Cardiac fibroblast (primary cell): ENCODE measurements at places on chromosomes 16 and 17.

- no peak for DNase-seq
These were observed 63.5 kb upstream of the PLCG2 start for GRCh38 chr16:81715358-81716196.

DNA sequence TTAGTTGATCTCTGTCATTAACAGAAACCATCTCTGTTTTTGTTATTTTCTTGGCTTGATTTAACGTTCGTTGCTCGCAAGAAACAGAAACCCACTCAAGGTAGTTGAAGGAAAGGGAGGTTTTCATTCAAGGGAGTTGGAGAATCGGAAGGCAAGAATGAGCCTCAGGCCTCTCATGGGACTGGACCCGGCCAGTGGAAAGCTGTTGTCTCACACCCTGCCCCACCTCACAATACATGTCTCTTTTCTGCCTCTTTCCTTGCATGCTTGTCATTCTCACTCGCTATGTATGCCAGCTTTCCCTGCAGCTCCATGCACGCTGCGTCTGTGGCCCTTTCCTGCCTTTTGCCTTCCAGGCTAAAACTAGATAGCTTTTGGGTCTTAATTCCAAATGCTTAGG is 18.3 kb downstream of the DCAF7 start:
- no peak for DNase-seq

- DNase-seq = no peak
These were observed 1.2 kb upstream of the MAFG start for GRCh38 chr17:81928544-81929252.

GRCh38 chr17:29705386-29705785 is 82.7 kb upstream of the CORO6 start:
- DNase-seq = no peak

- DNase-seq = peak; percentile 28
These were observed 7.2 kb downstream of the SPACA3 start for GRCh38 chr17:32998887-32999228.

GRCh38 chr16:21663889-21664647 is at the start of gene OTOA:
TSS of gene OTOA (plus strand) at chr16:21663968. CDS start at chr16:21678515, 14,547 bp downstream.
- no peak for DNase-seq

DNA sequence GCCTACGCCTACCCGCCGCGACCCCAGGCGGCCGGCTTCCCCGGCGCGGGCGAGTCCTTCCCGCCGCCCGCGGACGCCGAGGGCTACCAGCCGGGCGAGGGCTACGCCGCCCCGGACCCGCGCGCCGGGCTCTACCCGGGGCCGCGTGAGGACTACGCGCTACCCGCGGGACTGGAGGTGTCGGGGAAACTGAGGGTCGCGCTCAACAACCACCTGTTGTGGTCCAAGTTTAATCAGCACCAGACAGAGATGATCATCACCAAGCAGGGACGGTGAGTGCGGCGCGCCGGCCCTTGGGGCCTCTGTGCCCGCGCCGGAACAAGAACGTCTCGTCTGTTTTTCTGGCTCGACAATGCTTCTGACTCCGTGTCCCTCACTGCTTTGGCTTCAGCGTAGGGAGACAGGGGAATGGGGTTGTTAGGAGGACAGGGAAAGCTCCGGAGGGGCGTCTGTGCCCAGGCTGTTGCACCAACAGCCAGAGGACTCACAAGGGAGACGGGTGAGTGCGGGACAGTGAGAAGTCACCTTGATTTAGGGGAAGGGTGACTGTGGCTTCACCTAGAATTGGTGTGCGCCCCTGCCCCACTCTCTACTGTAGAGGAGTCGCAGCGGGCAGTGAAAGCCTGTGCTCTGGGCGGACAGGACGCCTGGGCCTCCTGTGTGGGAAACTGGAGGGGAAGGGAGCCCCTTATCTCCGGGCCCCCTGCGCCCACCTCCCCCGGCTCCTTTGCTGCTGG is 806 bp downstream of the TBX21 start:
- no peak for DNase-seq
